Hematopoietic multipotent progenitor cell (in vitro differentiated cells): ENCODE measurements at places on chromosomes 4 and X. TPM values are rescaled to one million over a fixed set of nuclear protein-coding genes. Genes with fewer than 3 reads are reported as not detected.

Gene PTTG2
- not detected for total RNA-seq

Gene CYSLTR1
- 11.8 TPM for total RNA-seq

Gene MSANTD1
- total RNA-seq = 2.2 TPM

Gene MSX1
- total RNA-seq = under 0.01 TPM

Gene VCX3B
- not detected for total RNA-seq

Gene PLK4
- 2.7 TPM for total RNA-seq

Gene MUC7
- total RNA-seq = not detected

Gene PRKG2
- total RNA-seq = 21.0 TPM

- no peak for DNase-seq
These were observed 57.0 kb upstream of the TBC1D14 start for GRCh38 chr4:6852582-6852981.

DNA sequence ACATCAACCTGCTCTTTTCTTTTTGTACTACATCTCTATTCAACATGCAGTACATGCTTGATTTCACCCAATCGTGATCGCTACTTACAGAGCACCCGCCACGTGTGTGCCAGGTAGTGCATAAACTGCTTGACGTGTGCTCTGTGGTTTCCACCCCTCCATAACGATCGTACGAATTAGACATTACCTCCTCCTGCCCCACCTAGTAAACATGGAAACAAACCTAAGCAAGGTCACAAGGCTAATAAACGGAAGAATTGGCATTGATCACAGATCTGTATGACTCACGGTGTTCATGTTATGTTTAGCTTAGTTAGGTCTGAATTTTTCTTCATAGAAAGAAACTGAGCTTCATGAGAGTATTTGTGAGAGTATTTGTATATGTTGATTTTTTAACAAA is 64.1 kb downstream of the STX18 start:
- no peak for DNase-seq

DNA sequence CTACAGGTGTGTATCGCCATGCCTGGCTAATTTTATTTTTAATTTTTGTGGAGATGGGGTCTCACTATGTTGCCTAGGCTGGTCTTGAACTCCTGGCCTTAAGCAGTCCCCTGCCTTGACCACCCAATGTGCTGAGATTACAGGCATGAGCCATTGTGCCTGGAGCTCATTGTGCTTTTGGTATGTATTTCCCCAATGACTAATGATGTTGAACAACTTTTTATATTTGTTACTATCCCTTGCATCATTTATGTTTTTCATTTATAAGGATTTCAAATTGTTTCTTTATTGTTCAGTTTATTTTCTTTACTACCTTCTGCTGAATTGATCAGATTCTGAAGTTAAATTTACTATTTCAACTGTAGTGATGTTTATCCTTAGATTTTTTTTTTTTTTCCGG is 199.7 kb downstream of the CEP135 start:
- DNase-seq = no peak

- no peak for DNase-seq
These were observed 913 bp upstream of the PRDM8 start for GRCh38 chr4:80196259-80196921.
